ENCODE measurements at places on chromosomes 5 and 9.

- no peak for DNase-seq
Observed at GRCh38 chr9:96062854-96063253, 187.4 kb downstream of the ERCC6L2 start.

DNA sequence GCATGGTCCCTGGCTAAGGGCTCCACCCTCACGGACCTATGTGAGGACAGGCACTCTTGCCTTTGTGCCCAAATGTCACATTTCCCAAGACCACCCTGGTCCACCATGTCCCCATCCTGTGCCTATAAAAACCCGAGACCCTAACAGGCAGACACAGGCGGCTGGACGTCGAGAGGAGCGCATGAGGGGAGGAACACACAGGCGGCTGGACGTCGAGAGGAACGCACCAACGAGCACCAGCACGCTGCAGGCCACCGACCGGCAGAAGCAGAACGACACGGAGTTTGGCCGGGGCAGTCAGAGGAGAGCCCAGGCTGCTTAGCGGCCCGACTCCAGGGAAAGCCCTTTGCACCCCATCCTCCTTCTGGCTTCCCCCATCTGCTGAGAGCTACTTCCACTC is 119.9 kb downstream of the ADAMTS2 start:
- DNase-seq: no peak

DNA sequence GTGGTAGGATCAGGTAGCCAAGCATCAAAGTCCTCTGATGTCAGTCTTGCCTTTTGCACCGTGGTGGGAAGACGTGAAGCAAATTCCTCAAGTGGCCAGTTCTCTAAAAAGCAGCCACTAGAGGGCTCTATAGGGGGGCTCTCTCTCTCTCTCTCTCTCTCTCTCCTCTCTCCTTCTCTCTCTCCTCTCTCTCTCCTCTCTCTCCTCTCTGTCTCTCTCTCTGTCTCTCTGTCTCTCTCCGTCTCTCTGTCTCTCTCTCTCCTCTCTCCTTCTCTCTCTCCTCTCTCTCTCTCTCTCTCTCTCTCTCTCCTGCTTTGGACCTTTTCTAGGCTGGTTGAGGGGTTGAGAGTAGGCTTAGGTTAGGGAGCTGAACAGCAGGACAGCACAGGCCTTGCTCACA is 13.9 kb upstream of the OSMR start:
- no peak for DNase-seq

DNA sequence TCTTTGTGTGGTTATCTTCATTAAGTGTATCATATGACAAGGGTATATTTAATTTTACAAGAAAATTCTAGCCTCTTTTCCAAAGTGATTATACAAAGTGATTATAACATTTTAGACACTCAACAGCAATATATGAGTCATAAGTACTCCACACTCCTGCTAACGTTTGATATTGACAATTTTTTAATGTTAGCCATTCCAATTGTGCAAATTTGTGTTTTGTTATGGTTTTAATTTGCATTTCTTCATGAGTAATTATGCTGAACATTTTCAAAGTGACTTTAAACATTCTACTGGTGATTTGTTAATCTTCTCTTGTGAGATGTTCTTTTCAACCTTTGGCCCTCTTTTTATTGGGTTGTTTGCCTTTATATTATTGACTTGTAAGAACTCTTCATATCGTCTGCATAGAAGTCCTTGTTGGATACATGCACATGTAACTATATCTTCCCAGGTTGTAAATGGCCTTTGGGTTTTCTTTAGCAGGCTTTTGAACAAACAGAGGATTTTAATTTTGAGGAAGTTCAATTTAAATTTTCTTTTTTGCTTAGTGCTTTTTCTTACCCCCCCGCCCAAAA is 771.6 kb upstream of the ZNF608 start:
- no peak for DNase-seq

GRCh38 chr9:99515895-99516656 is 294.0 kb downstream of the SEC61B start:
- DNase-seq: no peak

- DNase-seq: no peak
Observed at GRCh38 chr9:754150-754931, 87.2 kb upstream of the DMRT1 start.

GRCh38 chr5:151264113-151264512 is 11.1 kb downstream of the GM2A start:
- no peak for DNase-seq

GRCh38 chr9:137200311-137201204 is at the start of gene TPRN:
Gene TPRN (minus strand): TSS chr9:137200741. CDS start chr9:137200711, 30 bp downstream.
- DNase-seq: peak; percentile 98

GRCh38 chr5:61168951-61169350 is 6.7 kb upstream of the SMIM15 start:
- no peak for DNase-seq

- DNase-seq: no peak
Observed at GRCh38 chr5:53488195-53488722, 7.8 kb downstream of the FST start.

GRCh38 chr9:137134191-137134590 is 4.8 kb upstream of the GRIN1 start:
- no peak for DNase-seq

GRCh38 chr5:161312882-161313281 is 233.6 kb downstream of the GABRB2 start:
- no peak for DNase-seq

DNA sequence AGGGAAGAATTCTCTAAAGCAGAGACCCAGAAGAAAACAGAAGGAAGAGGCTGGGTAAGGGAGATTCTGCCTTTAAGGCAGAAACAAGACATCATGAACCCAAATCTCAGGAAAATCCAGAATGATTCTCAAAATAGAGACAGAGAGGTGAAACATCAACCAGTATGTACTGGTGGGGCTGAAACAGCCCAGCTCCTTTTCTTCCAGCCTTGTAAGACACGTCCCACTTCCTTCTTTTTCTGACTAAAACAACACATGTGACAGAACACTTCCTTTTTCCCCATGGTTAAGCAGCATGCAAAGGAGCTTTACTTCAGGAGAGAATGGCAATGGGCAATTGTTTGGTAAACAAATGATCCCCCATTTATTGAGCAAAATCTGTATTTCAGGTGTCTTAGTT is 230.8 kb upstream of the NR4A3 start:
- no peak for DNase-seq

- no peak for DNase-seq
Observed at GRCh38 chr5:11174591-11174990, 413.6 kb upstream of the DAP start.
